ENCODE measurements at places on chromosomes 16 and 17.

GRCh38 chr17:67374329-67375053 lies 2.6 kb upstream of the PITPNC1 start:
- DNase-seq = peak; percentile 89

DNA sequence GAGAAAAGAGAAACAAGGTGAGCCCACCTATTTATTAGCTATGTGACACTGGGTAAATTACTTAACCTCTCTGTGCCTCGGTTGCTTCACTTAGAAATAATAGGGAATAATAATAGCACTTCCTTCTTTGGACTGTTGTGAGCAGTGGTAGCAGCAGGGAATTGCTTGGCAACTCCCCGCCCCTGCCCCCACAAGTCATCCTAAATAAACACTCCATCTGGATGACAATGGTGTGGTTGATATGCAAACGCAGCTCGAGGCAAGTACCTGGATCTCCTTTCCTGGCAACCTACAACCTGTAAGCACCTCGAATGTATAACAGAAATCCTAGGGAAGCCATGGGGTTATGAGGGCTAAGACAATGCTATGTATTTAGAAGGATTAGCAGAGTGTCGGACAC lies 9.1 kb downstream of the TEKT3 start:
- no peak for DNase-seq

DNA sequence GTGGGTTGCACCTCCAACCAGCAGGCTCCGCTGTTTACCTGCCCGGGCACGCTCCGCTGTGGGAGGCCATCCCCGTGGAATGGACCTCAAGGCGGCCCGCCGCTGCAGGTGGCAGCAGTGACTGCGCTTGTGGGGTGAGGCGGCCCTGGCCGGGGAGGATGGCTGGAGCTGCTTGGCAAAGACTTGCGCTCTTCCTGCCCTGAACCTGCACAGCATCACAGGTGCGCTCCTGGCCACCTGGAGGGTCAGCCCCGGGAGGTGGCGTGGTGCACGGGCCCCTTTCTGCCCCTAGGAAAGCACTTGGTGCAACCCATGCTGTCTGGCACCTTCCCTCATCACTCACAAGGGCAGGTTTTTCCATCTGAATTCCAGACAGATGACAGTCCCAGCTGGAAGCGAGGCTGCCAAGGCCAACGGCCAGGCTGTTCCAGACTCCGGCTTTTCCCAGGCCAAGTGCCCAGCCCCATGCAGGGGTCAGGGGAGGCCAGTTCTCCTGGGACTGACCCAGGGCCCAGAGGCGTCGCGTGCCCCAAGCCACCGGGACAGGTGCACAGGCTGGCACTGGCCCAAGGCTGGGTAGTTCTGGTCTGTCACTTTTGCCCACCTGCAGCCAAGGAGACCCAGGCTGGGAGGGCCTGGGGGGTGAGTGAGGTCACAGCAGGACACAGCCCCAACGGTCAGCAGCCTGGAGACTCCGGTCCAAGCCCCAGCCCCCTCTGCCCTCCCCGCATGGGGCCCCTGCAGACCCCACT lies 13.3 kb downstream of the UTS2R start:
- DNase-seq = peak; percentile 54

DNA sequence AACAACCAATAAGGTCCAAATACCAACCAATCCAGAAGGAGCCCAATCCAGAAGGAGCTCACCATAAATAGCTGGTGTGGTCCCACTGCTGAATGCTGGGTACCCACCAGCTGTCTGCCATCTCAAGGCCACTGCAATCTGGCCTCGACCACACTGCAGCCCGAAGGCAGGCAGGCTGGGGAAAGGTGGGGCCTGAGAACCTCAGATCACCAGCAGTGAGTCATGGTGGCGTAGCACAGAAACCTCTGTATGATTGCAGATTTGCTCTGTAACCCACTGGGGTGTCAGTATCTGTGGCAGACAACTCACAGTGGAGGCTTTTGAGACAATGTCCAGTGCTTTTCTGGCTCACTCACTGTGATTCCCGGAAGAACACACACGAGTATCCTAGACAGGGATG lies 14.7 kb upstream of the CMTR2 start:
- DNase-seq = peak; percentile 57

- no peak for DNase-seq
Measured at GRCh38 chr17:11363565-11364117, 122.6 kb downstream of the SHISA6 start.

DNA sequence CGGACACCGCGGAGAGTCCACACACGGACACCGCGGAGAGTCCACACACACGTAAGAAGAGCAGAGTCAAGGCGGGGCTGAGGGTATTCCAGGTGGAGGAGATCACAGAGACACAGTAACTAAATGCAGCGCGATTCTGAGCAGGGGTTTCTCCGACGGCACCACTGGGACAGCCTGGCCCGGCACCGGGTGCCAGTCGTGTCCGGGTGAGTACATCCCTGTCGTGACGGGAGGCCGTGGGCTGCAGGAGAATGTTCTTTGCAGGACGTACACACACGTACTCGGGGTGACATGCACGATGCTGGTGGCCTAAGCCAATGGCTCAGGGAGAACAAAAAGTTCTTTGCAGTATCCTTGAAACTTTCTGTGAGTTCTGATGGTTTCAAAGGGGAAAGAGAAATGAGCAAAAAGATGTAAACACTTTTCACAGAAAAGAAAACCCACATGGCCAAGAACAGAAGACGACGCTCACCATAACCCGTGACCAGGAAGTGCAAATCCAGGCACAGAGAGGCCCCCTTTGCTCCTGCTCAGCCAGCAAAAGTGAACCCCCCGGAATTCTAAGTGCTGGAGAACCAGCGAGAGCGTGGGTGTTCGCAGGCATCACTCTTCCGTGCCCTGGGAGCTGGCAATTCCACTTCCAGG lies 53.7 kb upstream of the METRNL start:
- DNase-seq = no peak

- DNase-seq = no peak
Measured at GRCh38 chr16:67977469-67978227, 2.7 kb downstream of the DPEP3 start.

DNA sequence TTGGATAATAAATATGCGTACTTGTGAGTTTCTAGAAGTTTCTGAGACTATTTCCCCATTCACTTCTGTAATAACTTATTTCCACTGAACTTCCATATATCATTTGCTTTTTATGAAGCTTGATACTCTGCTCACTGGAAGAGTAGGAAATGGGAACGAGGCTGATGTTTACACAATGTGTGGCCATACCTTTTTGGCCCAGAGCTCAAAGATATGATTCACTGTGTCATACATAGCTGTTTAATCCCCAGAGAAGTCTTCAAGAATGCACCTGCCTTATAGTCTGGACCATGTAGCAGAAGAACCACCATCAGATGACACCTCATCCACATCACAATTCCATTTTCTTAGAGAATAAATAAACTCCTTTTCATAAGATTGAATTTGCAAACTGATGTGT lies 40.3 kb upstream of the TEKT3 start:
- DNase-seq = no peak

DNA sequence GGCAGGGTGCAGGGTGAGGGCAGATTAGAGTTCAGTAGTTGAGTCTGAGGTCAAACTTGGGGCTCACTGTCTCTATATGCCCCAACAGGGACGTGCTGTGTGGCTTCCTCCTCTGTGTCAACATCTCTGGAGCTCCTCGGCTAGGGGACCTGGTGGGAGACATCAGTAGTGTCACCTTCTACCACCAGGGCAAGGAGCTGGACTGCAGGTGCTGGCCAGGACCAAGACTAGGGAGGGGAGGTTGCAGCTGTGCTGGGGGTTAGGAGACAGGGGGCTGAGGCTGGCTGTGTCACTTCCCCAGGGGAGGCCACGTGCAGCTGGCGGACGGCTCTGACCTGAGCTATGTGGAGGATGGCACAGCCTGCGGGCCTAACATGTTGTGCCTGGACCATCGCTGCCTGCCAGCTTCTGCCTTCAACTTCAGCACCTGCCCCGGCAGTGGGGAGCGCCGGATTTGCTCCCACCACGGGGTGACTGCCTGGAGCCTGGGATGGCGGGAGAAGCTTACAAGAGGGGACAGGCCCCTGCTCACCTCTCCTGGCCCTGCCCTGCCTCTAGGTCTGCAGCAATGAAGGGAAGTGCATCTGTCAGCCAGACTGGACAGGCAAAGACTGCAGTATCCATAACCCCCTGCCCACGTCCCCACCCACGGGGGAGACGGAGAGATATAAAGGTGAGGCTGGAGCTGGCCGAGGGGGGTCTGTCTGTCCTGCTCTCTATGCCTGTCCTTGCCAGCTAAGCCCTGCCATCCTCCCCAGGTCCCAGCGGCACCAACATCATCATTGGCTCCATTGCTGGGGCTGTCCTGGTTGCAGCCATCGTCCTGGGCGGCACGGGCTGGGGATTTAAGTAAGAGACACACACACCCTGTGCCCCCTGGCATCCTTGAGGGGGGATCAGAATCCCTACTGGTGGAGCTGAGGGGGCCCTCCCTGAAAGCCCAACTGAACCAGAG lies 18.9 kb downstream of the ADAM11 start:
- DNase-seq = no peak

DNA sequence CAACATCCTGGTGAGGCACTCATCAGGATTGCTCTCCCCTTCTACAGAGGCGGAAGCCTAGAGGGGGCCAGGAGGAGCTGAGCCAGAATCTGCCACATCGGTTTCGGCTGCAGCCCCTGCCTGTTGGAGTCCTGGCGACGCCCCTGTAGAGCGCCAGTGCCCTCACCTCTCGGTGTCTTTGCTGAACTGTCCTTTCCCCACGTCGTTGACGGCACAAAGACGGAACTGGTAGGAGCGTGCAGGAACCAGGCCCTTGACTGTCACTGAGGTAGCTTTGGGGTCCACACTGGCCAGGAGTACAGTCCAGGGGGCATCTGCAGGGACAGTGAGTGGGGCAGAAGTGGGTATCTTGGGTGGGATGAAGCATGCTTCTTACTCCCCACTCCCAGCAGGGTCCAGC lies 110.3 kb upstream of the CDC42EP4 start:
- DNase-seq = no peak

DNA sequence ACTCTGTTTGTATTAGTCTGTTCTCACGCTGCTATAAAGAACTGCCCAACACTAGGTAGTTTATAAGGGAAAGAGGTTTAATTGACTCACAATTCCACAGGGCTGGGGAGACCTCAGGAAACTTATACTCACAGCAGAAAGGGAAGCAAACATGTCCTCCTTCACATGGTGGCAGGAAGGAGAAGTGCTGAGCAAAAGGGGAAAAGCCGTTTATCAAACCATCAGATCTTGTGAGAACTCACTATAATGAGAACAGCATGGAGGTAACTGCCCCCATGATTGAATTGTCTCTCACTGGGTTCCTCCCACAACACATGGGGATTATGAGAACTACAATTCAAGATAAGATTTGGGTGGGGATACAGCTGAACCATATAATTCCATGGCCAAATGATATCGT lies 30.9 kb downstream of the ABCC1 start:
- no peak for DNase-seq

- peak; percentile 55 for DNase-seq
Measured at GRCh38 chr17:44541884-44542581, 15.3 kb upstream of the FZD2 start.

DNA sequence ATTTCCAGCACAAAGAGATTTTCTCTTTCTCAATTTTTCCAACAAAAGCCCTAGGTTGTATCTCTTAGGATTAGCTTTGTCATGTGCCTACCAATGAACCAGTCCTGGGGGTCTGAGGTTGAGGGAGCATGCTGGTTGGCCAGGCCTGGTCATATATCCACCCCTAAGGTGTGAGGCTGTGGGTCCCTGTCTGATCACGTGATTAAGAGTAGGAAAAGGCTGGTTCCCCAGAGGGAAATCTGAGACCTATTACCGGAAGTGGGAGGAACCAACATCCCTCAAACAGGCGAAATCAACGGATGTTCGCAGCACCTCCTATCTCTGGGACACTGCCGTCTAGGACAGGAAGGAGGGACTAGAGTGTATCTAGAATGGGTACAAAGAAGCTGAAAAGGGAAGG lies 185.7 kb upstream of the IRX5 start:
- no peak for DNase-seq

GRCh38 chr16:67441271-67441753 lies 10.4 kb downstream of the HSD11B2 start:
- DNase-seq = no peak

DNA sequence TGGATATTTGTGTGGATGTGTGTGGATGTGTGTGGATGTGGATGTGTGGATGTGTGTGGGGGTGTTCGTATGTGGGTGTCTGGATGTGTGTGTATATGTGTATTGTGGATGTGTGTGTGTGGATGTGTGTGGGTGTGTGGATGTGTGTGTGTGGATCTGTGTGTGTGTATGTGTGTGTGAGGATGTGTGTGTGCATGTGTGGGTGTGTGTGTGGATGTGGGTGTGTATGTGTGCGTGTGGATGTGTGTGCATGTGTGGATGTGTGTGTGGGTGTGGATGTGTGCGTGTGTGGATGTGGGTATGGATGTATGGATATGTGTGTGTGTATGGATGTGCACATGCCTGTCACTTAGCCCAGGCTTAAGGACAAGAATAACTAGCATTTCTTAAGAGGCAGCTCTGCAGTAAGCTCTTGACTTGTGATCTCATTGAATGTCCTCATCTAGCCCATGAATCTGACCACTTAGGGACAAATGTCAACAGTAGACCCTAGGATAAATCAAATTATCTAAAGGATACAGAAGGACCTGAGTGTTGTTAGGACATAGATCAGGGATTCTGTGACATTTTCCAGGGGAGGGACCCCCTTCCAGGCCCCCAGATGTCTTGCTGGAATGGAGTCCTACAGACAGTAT lies 83.5 kb downstream of the BMERB1 start:
- DNase-seq = no peak

DNA sequence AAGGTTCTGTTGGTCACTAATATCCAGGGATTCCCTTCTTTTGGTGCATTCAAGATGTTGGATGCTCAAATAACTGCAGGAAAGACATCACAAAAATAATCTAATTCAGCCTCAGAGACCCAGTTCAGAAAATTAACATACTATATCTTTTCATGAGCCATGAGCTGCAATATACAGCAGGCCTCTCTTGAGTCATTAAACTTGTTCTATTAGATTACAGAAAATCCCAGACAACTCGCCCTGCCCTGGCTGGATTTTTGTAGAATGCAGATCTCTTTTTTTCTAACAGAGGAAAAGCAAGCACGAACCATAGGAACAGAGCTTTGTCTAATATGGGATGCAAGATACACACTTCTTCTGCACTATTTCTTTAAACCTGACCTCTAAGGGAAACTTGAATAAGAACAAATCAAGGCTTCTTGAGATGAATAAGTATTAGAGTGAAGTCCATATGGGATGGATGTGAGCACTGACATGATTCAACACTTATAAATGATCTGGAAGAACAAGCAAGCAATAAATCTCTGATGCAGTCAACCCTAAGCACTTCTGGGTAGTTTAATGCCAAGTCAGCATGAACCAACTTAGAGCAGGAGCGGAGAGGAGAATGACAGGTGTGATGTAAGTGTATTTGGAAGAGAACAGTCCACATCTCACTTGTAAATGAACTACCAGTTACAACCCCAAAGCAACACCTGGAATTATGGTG lies 70.7 kb upstream of the GNAO1 start:
- DNase-seq = no peak

DNA sequence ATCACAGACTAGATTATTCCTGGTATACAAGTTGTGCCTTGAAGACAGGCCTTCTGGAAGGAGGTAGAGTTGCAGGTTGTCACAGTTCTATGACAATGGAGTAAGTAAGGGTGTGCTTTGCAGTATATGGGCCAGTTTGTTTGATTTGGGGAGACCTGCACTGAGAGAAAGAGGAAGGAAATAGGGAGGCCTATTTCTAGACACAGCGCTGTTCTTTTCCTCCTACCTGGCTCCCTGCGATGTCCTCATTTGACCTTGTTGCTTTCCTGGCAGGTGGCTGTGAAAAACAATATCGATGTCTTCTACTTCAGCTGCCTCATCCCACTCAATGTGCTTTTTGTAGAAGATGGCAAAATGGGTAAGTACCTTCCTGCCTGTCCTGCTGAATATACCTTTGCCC lies 22.5 kb upstream of the RASL10B start:
- no peak for DNase-seq

- no peak for DNase-seq
Measured at GRCh38 chr16:30889721-30890120, 4.2 kb downstream of the BCL7C start.

Measured in A172 (cell line).